Left colon (tissue), 2 donors: ENCODE measurements at places on chromosomes 1 and 21.

DNA sequence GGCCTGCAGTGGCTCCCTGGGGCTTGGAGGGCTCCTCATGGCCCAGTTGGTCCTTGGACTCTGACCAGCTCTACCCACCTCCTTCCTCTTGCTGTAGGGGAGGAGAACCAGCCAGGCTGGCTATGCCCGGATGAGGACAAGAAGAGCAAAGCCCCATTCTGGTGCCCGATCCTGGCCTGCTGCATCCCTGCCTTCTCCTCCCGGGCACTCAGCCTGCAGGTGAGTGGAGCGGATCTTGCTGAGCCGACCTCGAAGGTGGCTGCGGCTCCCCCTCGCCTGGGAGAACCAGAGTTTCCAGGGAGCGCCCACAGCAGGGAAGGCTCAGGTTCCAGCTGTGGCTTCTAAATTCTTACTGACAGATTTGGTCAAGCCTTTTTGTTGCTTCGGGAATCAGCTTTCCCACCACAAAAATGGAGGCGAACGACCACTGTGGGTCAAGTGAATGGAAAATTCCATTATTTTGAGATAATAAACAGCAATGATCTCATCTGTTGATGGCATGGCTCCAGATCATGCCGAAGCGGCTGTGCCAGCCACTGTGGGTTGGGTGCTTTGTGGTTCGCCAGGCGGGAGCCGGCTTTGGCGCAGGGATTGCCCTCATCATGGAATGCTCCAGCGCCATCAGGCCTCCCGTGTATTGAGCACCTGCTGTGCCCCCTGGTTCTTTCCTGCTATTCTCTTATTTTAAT is 106.5 kb upstream of the ACTL8 start:
- DNase-seq: no peak

- peak; percentile 73 for DNase-seq
Observed at GRCh38 chr21:44845418-44846223, 27.8 kb upstream of the SUMO3 start.

- no peak for DNase-seq
Observed at GRCh38 chr1:226571893-226572292, 23.3 kb downstream of the STUM start.

DNA sequence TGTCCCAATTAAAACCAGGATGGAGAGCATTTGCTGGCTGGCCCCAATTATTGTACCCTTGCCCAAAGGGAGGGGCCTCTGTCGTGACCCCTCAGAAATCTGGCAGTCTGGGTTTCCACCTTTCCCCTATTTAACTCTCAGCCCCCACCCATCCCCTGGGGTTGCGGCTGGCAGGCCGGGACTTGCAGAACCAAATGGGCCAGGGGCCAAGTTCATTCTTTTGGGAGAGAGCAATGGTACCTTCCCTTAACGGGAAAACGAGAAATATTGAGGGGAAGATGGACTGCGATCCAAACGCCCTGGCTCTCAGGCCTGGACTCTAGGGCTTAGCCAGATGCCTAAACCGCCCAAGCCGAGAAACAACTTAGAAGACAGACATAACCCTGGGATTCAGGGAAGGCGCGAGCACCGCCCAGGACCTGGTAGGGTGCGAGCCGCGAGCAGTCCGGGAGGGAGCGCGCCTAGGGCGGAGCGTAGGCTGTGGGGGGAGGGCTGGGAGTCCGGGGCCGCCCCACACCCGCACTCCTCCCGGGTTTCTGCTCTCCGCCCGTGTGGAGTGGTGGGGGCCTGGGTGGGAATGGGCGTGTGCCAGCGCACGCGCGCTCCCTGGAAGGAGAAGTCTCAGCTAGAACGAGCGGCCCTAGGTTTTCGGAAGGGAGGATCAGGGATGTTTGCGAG is at the start of gene SLC27A3:
TSS of gene SLC27A3 (plus strand) at position 628 of the 678 bp plus-strand sequence. CDS start 91 bp downstream, outside the sequence.
- peak; percentile 83 for DNase-seq

DNA sequence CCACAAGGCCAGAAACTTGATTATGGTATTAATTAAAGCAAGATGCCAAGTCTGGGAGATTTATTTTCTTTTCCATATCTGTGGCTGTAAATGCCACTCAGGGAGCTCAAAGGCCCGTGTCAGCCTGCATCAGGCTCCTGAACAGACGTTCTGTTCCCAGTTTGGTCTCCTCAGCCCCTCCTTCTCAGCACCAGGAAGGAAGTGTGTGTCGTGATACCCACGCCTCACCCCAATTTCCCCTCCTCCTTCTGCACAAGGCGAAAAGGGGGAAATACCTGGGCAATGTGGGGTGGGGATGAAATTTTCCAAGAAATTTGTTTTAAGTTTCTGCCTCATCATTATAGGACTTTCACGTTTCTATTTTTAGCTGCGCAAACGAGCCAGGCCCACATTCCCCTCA is 112.0 kb downstream of the SYF2 start:
- DNase-seq: no peak

DNA sequence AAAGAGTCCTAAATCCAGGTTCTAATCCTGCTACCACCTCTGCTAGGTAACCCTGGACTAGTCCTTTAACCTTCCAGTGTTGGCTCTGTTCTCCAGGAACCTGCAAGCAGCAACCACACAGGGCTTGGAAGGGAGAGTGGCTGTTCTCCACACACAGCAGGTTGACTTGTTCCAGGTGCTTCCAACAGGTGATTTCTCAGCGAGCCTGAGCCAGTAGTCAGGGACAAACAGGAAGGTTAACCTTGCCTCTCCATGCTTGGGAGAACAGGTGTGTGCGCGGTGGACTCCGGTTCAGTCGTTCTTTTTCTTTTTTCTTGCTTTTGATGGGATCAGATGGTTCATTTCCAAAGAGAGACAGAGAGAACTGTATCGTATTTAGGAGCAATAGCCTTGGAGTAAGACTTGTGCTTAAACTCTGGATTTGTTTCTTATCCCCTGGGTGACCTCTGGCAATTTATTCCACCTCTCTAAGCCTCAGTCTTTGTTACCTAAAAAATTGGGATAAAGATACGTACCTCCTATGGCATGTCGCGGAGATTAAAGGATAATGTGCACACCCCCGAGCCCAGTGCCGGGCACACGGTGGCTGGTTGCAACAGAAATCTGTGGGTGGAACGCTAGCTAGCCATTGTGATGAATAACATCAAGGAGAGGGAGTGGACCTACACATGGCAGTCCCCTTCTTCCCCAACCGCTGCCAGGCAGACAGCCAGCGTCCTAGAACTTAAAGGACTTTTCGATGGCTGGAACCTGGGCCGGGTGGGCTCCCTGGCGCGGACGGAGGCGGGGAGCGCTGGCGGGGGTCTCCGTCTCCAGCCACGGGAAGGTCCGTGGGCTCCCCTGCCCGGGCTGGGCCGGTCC is 583 bp upstream of the CACHD1 start:
- peak; percentile 25 for DNase-seq

DNA sequence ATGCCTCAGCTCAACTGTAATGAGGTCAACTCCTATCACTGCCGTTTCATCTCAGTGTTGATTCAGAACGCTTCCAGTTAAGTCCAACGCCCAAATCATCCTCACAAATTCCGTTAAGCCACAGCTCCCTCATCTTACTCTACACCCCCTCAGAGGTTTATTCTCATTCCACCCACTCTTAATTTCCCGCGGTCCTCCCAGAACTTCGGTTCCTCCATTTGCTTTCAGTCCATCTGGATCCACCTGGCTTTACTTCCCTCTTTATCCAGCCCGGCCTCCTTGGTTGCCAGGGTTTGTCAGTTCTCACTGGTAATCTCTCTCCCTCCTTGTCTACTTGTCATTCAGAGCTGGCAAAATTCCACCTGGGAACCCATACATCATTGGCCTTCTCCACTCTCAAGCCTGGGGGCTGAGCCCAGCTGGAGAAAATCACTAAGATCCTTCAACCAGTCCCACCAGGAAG is 51.3 kb upstream of the RUNX1 start:
- DNase-seq: peak; percentile 4

DNA sequence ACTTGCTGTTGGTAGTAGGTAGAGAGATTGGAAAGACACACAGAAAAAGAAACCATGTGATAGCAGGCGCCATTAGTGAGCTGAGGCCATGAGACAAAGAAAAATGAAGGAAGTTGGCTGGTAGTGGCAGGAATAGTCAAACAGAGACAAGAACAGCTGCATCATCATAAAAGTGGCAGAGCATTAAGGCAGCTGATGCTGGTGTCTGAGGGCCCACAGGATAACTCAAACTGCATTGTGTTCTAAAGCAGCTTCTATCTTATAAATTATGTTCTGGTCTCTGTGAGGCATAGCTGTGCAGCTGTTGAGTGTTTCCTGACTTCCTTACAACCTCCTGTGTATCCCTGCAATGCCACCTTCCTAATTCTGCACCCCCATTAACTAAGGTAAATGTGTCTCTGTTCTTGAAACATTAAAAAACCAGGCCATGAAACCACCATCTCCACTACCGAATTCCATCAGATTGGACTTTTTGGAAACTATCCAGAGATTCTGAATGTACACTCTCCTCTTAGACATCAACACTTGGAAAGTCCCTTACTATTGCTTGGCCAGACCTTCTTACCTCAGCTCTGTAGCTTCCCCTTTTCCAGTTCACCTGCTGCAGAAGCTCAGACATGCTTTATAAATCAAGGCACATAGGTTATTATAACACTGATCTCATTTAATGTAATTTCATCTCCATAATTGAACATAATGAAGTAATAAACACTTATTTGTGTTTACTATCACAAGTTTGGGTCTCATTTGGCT is 23.4 kb upstream of the ARHGAP29 start:
- DNase-seq: no peak

DNA sequence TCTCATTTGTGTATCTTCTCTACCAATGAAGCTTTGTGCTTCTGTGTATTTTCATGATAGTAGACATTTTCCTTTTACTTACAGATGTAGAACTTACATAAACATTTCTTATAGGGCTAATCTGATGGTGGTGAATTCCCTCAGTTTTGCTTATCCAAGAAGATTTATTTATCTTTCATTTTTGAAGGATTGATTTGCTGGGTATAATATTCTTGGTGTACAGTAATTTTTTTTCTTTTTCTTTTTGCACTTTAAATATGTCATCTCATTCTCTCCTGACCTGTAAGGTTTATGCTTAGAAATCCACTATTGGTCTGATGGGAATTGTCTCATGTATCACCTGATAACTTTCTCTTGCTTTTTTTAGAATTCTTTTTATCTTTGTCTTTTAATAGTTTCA is 127.6 kb upstream of the KCTD3 start:
- no peak for DNase-seq

DNA sequence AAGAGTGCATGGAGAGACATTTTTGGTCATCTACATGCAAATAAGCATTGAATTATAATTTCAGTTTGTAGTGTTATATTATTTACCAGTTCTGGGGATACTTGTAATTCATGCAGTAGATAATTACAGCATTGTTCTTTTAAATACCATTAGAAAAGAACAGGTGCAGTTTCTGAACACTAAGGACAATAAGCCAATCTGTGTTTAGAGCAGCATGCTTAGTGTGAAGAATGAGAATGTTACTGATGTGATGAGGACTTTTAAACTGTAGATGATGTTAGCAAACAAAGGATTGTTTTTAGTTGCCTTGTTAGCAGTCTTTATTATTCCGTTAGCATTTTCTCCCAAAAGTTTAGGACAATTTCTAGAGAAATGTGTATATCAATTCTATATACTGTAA is 348.3 kb downstream of the BRINP3 start:
- DNase-seq: no peak

- no peak for DNase-seq
Observed at GRCh38 chr1:171484760-171485374, 463 bp upstream of the PRRC2C start.

- no peak for DNase-seq
Observed at GRCh38 chr1:235675152-235675890, 25.7 kb upstream of the GNG4 start.

DNA sequence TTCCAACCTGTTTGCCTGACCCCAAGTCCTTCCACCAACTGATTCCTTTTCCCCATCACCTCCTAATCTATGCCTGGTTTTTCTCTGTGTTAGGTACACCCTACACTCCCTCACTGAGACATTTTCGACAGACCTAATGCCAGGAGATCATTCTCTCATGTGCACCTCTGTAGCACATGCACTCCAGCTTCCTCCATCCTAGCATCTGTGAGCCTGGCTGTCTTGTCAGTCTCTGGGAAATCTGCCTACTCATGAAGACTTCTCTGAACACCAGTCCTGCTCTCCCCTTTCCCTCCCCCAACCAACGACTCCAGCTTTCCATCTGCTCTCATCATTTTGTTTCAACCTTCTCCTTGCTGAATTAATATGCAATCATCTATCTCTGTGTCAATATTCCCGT is 987 bp downstream of the MED8 start:
- DNase-seq: no peak

DNA sequence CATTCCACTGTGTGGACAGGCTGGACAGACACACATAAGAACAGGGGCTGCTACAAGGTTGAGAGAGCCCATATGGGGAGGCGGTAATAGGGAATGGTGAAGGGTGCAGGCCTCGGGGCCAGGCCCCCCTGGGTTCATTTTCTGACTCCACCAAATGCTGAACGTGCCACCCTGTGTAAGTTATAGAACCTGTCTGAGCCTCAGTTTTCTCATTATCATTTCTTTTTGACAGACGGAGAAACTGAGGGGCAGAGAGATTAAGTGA is 569.5 kb downstream of the PTPRU start:
- DNase-seq: no peak

- no peak for DNase-seq
Observed at GRCh38 chr1:156711011-156711817, 5.8 kb upstream of the CRABP2 start.

DNA sequence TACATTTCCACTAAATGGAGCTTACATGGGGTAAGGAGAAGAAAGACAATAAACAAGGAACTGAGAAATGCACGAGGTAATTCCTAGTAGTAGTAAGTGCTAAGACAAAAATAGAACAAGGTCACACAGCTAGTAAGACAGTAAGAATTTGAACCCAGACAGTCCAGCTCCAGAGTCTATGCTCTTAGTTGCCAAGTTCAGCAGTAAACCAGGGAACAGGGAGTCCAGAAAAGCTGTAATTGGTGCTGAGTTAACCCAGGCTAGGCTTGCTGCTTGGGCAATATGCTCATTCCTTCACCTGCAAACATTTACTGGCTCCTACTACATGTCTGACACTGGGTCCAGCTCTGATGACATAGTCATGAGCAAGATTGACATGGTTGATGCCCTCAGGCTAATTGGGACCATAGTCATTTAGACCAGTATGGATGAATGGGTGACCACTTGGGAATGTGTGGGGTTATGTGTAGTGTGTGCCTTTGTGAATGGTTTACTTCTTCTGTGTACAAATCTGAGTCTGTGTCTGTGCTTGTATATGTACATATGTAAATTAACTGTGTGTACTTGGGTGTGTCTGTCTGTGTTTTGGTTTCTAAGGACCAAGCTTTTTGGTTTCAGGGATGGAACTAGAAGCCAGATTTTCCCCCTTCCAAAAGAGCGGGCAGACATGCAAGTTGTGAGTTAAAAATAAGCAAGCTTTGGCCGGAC is 2.0 kb downstream of the GPX7 start:
- DNase-seq: no peak

GRCh38 chr1:36211841-36212240 is 12.4 kb upstream of the THRAP3 start:
- DNase-seq: no peak

- DNase-seq: peak; percentile 43
Observed at GRCh38 chr1:9270290-9270883, 22.3 kb upstream of the SPSB1 start.

DNA sequence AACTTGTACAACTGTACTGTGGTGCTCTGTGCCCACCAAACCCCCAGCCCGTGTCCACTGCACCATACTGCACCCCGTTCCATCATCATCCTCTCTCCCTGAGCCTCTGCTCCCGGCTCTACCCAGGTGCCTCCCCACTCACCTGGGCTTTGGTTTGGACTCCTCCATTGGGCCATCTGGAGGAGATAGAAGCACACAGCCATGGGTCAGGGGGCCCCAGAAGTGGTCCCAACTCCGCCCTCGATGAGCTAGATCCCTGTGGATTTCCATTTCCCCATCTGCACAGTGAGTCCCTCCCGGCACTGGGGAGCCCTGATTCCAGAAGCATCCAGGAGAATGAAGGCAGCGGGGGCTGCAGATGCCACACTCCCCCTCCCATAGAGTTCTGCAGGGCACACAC is 10.8 kb downstream of the TNNT2 start:
- DNase-seq: no peak
